ENCODE measurements at places on chromosomes 12 and 14.

GRCh38 chr12:101772012-101772775, 32.9 kb upstream of the SYCP3 start:
- no peak for DNase-seq

GRCh38 chr14:55256586-55256985, 14.6 kb upstream of the FBXO34 start:
- DNase-seq: no peak

DNA sequence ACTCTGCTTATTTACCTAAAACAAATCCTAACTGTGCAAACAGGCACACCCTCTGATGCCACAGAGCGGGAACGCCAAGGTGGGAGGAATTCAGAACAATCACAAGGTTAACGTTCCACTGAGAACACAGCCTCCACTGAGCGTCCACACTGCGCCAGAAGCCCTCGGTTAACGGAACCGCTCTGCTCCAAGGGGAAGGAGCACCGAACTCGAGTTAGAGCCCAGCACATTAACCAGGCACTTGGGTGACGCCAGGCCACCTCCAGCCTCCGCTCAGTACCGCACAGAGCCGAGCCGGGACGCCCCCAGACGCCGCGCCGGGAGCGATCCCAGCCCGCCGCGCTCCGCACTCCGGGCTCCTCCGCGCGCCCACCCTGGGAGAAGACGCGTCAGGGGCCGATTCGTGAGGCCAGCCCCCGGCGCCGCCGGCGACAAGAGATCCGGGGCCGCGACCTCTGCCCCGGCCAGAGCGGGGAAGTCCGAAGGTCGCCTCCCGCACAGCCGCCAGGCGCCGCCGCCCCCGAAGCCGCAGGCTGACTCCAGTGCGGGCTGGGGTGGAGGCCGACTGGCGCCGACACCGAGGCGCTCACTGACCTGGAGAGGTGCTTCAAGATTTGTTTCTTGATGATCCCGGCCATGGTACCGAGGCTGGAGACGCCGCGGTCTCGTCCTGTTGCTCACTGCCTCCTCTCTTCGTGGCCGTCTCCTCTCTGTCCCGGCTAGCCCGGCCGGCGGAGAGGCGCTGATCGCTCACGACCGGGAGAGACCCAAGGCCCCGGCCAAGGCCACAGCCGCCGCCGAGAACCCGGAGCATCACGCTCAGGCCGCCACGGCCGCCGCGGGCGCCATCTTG, 450 bp downstream of the BLTP3B start:
- no peak for DNase-seq

- no peak for DNase-seq
Measured at GRCh38 chr14:22630486-22630885, 13.7 kb downstream of the OR6J1 start.

GRCh38 chr12:29201296-29201695, 52.2 kb downstream of the FAR2 start:
- no peak for DNase-seq

GRCh38 chr12:129049917-129050316, 196.6 kb downstream of the GLT1D1 start:
- no peak for DNase-seq

- DNase-seq: no peak
Measured at GRCh38 chr14:30893819-30894218, 19.5 kb downstream of the COCH start.

DNA sequence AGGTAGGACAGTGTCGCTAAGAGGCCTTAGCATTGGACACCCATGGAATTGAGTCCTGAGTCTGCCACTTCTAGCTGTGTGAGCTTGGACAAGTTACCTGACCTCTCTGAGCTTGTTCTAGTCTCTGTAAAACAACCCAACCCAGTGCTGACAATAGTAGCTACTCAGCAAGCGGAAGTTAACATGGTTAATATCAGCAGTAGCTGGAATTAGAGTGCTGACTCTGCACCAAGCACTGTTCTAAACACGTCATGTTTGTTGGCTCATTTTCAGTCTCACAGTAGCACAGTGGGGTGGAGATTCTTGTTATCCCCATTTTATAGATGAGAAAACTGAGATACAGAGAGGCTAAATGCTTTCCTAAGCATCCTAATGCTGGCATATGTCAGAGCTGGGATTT, 47.5 kb upstream of the RIN3 start:
- DNase-seq: no peak

GRCh38 chr12:95959107-95959506, 16.0 kb downstream of the AMDHD1 start:
- no peak for DNase-seq

DNA sequence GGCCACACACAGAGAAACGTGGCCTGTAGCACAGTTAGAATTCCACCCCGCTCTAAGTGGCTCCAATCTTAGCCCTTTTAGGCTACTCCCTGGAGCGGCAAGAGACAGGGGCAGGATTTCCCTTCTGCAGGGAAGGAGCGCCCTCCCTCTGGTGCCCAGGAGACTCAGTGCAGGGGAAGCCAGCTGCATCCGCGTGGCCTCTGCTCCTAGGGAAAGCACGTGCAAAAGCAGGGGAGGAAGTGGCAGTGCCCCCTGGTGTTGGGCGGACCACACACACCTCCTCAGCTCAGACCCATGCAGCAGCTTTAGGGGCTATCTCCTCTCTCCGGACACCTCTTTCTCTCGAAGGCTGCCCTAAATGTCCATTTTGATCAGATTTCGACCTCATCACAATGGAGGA, 50.0 kb downstream of the SPRING1 start:
- DNase-seq: no peak

DNA sequence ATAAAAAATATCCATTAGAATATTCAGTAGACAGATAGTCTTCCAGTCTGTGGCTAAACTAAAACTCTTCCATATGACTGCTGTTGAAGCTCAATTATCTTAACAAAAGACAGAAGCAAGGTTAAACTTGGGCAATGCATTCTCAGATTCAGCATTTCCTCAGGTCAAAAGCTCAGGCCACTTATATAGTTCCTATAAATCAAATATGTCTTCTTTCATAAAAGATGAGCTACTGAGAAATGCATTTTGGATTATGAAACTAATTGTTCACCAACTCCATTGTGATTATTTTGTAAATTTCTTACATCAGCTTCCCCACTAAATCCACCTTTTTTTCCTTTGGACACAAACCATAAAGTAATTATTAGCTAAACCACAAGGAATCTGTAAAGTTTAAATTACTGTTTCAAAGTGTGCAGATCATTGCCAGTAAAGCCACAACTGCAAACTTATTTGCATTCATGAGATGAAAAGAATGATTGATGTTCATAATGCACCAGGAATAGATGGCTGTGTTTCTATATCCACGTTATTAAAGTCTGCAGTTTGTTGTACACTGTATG, 224.4 kb downstream of the FBXL14 start:
- no peak for DNase-seq

DNA sequence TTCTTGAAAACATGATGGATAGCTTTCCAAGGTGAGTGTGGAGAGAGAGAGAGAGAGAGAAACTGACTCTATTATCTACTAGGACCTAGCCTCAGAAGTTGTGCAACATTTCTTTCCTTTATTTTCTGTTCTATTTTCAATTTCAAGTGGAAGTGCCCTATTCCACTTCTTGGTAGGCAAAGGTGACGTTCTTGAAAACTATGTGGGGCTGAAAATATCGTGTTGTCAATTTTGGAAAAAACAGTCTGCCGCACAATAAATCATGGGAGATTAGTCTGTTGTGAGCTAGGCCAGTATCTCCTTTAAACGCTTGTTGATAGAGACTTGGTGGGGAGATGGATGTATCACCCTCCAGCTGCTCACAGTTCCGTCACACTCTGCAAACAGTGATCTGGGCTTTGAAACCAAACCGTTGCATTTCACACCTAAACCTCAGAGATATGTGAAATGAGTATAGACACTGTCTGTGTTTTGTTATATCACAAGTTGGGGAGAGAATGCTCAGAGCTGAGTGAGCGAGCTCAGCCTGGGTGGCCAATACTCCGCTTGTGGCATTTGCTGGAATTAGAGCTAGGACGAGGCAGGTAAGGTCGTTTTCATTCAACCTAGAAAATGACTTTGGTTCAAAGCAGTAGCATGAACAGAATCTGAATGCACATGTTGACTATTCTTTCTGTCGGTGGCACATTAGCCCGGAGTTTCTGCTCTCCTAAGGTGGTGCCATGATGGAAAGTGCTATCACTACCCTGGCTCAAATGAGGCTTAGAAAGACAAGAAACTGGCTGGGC, 75.1 kb upstream of the ST8SIA1 start:
- DNase-seq: peak; percentile 37

DNA sequence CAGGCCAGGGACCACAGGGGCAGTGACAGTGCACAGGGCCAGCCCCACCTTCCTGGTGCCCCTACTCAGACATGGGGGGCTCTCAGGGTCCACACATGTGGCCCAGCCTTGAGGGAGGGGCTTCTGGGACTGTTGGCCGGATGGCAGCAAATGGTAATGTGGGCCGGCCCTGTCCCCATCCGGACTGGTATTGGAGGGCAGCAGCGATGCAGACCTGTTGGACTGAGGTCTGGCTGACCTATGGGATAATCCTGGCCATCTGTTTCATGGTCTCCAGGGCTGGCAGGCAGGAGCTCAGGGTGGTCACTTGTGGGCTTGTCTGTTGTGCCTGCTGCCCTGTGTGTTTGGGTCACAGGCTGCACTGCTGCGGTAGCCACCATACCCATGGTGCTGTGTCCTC, 387.5 kb downstream of the TMEM121 start:
- DNase-seq: no peak

DNA sequence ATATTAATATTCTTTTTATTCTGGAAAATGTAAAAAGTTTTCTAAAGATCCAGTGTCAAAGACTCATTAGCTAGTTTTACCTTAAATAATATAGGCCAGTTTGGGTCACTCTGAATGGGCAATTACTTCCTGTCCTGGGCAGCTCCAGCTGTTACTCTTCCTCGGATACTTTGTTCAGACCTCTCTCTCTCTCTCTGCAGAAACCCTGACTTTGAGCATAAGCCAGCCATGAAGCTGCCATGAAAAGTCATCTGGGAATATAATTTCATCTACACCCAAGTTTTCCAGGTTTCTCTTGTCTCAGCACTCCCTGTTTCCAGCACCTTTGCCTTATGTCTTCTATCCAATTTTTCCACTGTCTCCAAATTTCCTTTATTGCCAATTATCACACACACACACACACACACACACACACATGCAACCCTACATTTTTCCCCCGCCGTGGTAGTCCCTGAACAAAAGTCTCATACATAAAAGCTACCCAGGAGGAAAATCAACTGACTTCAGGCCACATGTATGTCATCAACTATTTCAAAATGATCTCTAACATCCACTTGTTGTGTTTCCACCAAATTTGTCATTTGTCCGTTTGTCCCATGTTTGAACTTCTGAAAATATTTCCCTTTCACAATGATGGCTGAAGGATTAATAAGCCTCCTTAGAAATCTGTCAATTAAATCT, 318.1 kb downstream of the SSPN start:
- no peak for DNase-seq

GRCh38 chr12:132238488-132238854, 90.9 kb downstream of the GALNT9 start:
- no peak for DNase-seq

- DNase-seq: peak; percentile 70
Measured at GRCh38 chr14:20652996-20653975, 11.8 kb upstream of the OR6S1 start.

DNA sequence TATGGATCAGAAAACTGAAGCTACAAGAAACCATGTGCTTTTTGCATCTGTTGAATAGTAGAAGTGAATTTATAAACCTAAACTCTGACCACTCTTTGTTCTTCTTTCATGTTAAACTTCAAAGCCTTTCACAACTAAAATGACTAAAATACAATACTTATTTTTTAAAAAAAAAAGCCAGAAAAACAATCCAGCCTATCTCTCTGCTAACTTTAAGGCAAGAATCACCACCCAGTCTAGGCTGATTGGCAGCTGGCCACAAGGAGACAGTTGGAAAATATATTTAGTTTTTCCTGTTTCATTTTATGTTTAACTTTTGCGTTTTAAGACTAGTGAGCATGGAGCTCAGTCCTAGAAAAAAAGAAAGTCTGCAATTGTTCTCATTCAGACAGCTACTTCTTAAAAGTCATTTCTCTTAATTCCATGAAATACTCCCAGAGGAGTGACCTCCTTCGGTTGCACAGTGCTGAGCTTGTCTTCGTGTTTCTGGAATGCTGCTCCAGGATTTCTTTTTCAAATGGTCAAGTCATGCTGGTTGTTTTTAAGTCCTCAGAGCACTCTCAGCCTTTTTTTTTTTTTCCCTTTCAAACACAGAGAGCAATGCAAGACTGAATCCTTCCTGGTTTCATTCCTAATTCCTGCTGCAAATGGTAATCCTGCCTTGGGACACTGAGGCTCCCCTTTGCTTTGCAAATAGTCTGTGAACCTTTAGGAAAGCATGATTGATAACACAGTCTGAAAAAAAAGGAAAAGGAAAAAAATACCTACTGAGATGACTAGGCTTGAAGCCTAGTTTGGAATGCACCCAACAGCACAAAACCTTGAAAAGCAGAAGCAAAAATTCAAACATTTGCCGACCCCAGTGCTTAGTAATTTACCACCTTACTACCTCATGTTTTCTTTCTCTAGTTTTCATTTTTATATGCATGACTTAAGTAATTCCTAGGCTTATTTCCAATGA, 233.3 kb upstream of the DAAM1 start:
- peak; percentile 26 for DNase-seq

DNA sequence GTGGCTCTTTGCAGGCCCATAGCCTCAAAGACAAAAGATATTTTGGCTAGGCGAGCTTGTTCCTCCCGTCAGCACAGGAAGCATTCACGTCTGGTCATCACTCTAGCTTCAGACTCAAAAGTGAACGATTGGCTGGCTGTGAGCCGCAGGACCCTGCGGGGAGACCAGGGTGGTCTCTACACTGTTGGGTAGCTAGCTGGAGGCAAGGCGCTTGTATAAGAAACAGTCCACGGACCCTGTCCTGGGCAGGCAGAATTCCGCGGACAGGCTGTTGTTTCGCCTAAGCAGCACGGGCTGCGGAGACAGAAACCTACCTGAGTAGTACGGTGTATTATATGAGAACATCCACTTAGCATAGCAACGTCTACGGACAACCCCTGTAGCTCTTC, 29.6 kb downstream of the WBP11 start:
- DNase-seq: peak; percentile 82

- DNase-seq: no peak
Measured at GRCh38 chr12:47938093-47938492, 25.3 kb upstream of the TMEM106C start.

Data from GM06990 (cell line).